ENCODE measurements at places on chromosomes 13 and 19.

GRCh38 chr13:68736961-68737360, 1370.7 kb upstream of the ATXN8OS start:
- no peak for DNase-seq

GRCh38 chr19:46602392-46603194, 1.5 kb downstream of the CALM3 start:
- DNase-seq, result peak; percentile 76

- no peak for DNase-seq
Observed at GRCh38 chr13:96769874-96770273, 224.4 kb downstream of the OXGR1 start.

DNA sequence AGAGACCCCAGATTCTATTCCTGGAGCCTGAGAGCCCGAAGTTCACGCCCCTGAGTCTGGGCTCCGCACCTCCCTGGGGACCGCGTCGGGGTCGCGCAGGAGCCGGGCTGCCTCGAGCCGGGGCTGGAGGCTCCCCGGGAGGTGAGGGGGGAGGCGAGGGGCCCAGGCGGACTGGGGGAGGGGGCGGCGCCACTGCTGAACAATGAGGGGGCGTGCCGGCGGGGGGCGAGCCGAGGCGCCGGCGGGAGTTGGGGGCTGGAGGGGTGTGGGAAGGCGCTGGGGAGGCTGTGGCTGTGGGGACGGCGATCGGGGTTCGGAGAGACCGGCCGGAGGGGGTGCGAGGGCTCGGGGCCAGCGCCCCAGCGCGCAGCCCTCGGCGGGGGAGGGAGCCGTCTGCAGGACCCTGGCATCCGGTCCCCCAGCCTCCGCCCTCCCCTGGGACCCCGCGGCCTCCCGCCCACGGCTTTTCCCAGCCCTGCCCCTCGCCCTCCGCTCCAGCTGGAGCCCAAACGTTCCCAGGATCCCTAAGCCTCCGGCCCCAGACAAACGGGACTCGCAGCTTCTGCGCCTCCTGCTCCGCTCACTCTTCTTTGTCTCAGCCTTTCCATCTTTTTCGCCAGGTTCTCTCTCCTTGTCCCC, 922 bp downstream of the PLEKHG2 start:
- DNase-seq, result peak; percentile 92

GRCh38 chr19:53545271-53546065, 7.5 kb downstream of the ZNF331 start:
- DNase-seq, result no peak

GRCh38 chr13:35485424-35485823, 8.9 kb upstream of the MAB21L1 start:
- DNase-seq, result no peak

DNA sequence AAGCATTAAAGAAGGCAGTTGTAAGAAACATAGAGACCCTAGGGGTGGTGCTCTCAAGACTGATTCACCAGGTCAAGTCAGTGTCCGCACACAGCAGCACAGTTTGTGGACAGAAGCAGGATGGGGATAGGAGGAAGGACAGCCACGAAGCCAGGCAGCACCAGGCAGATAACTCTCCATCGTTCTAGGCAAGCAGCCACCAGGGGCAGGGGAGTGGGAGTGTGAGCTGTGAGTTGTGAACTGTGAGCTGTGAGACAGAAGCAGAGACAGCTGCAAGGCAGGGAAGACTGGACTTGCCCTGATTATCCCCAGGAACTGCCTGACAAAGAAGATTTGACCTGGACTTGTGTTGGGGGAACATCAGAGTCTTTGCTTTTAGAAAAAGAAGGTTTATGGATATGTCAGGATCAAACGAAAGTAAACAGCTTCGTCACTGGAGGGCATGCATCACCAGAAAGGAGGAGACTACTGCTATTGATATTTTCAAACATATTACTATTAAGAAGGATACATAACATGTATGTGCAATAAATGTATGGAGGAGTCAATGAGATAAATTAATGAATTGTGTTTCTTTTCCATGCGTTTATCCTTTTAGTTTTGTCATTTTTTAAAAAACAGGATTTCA, 286.1 kb downstream of the IRS2 start:
- DNase-seq, result no peak

DNA sequence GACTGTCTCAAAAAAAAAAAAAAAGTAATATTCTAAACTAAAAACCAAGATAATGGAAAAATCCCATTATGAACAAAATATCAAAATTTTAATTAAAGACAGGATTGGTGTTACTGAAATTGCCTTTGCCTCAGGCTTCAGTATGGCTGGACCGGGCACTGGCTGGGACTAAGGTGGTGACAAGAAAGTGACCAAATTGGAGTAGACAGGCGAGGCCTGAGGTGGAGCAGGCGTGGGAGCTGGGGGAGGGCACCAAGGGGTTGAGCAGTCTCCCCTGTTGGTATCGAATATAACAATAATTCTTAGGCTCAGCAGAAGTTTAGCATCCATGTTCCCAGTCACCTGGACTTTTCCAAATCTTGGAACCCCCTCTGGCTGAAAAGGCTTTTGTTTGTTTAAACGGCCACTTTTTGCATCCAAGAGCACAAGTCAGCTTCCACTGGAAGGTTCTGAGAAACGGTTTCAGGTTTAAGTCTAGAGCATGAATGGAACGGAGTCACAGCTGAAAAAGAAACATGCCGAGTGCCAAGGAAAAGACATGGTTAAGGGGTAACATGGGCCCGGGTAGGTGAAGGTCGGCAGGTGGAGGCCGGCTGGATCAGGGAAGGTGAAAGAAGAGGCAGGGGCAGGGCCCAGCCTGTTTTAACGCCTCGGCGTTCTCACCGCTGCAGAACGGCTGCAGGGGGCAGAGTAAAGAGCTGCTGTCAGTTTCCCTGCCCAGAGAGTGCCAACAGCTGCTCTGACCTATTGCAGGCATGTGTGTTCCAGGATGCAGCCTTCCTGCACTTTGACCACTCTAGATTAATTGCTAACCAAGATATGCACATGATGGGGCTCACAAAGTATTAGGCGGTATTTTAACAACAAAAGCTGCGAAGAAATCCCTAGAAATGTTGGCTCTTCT, 104.4 kb downstream of the TM9SF2 start:
- DNase-seq, result peak; percentile 86

DNA sequence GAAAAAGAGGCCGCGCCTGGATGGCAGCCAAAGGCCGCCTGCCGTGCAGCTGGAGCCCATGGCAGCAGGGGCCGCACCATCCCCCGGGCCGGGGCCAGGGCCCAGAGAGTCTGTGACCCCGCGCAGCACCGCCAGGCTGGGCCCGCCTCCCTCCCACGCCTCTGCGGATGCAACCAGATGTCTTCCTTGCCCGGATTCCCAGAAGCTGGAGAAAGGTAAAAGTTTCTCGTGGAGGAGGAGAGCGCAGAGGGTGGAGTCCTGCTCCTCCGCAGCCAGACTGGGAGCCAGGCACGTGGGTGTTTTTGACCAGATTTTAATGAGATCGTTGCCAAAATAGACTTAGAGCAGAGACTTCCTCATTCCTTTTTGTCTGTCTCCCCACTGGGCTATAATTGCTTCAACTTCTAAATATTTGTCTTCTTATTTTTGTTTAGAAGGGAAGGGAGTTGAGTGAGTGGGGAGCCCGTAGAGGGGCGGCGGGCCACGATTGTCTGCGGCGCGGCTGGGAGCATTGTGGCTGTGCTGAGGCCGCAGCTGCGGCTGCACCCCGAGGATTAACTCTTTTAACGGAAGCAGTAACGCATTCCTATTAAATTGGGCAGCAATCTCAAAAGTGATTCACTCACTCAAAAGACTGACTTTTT, 22.8 kb upstream of the NDUFS7 start:
- DNase-seq, result peak; percentile 88

DNA sequence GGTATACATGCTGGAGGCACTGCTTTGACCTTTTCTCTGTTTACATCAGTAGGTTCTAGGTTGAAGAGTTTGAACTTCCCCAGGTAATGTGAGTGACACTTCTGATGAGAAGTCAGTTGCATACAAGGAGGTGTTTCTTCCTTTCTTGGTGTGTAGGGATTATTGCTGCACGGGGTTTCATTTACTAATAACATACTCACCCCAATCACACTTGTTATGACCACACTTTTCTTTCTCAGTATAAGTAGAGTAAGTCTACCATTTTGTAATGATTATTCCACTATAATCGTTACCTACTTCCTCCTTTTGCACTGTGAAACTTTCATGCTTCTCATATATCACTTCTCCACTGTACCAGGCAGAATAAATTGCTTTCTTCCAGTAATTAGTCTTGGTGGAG, 138.0 kb downstream of the TNFSF13B start:
- no peak for DNase-seq

GRCh38 chr19:35132254-35132653, 2.6 kb downstream of the LGI4 start:
- no peak for DNase-seq

- no peak for DNase-seq
Observed at GRCh38 chr19:39130337-39131254, 5.0 kb downstream of the PAK4 start.

DNA sequence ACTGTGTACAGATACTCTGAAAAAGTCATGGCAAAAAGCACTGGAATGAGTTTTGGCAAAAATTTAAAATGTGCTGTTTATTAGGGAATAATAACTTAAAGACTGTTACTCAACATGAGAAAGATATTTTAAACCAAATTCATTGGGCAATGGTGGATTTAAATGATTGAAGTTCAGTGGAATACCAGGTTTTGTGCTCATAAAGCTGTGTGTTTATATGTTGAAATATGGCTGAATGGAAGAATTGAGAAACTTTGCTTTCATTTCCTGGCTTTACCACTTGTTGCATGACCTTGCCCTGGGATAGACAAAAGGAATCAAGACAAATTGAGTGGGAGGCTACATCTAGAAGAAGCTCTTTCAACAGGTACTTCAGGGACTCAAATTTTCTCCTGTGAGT, 246.4 kb downstream of the GPC5 start:
- no peak for DNase-seq

DNA sequence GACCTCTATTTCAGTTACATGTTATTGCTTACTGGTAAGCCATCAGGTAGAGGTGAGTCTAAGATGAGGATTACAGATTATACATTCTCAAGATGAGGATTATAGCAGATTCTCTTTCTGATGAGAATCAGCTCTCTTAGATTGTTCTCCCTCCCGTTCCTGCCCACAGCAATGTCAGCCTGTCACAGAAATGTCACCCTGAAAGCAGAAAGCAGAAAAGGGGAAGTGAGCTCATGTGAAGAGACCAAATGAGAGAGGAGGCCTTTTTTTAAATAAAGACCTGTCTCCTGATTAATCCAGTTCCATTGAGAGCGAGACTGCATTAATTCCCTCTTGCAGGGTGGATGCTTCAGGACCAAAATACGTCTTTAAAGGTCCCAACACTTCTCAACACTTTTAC, 445.6 kb downstream of the KCTD12 start:
- no peak for DNase-seq

DNA sequence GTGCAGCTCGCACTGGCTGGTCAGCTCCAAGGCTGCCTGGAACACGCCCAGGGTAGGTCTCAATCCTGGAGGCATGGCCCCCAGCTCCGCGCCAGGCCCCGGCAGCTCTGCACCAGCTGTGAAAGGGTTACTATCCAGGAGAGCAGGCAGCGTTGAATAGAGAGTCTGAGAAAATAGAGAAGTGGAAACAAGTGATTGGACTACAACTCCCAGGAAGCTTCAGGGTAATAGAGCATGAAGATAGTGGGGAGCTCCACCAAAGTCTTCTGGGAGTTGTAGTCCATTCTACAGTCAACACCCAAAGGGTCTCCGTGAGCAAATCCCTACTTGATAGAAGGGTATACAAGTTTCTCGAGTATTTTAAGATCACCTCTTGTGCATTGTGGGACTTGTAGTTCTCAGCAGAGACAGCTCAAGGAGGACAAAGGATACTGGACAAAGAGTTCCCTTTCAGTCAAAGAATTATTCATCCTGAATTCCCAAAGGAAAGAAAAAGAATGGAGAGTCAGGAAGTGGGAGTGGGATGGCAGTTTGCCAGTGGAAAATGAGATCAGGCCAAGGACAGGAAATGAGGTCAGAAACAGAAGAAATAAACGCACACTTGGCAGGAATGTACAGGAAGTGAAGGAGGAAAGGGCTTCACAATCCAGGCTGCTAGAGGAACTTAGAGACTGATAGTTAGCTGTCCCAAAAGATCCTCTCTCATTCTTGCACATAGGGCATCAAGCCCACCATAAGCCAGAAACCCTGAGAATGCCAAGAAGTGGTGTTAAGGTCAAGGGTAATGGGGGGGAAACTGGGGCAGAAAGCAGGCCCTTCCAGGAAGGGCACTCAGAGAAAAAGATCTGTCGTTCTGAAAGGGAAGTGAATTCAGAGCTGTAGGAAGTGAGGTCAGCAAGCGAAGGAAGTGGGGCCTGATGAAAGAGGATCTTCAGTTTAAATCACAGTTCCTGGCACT, 5.5 kb upstream of the MAMSTR start:
- DNase-seq, result no peak

DNA sequence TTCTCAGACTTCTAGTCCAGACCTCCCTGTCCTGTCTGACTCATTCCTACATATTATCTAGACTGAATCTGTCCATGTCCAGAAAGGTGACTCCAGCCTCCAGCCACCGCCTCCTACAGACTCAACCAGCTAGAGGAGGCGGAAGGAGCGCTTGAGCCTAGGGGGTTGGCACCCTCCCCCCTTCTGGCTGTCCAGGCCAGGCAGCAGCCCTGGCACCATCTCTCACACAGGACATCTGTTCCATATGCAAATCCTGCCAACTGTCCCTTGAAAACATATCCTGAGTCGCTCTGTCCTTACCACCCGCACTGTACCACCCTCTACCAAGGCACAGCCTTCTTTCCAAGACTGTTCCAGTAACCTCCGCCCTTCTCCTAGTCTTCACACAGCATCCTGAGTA, 150.7 kb upstream of the WASF3 start:
- no peak for DNase-seq

Data from posterior vena cava (tissue), 2 donors.